ENCODE measurements at places on chromosomes 11 and 22.

DNA sequence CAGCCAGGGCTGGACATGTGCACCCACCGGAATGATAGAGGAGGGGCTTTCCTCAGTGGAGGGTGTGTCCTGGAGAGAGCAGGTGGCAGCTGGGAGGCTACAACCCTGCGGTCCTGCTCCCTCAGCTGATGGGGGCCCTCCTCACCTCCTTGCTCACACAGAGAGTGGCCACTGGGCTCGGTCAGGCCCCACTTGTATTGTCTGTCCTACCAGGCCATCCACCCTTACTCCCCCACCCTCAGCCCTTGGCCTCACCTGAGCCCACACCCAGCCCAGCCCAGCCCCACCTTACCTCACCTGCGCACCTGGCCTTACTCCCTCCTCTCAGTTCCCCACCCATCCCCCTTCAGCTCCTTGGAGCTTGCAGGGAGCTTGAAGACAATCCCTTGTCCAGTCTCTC lies 3.1 kb downstream of the TRPM5 start:
- no peak for DNase-seq

GRCh38 chr11:84790849-84791427 lies 836.2 kb downstream of the DLG2 start:
- no peak for DNase-seq

- DNase-seq = no peak
These were observed 3.0 kb upstream of the SLCO2B1 start for GRCh38 chr11:75147875-75148263.

- DNase-seq = no peak
These were observed 10.3 kb upstream of the CDON start for GRCh38 chr11:126072801-126073594.

GRCh38 chr11:13152736-13153541 lies 124.7 kb upstream of the BMAL1 start:
- DNase-seq = peak; percentile 53

DNA sequence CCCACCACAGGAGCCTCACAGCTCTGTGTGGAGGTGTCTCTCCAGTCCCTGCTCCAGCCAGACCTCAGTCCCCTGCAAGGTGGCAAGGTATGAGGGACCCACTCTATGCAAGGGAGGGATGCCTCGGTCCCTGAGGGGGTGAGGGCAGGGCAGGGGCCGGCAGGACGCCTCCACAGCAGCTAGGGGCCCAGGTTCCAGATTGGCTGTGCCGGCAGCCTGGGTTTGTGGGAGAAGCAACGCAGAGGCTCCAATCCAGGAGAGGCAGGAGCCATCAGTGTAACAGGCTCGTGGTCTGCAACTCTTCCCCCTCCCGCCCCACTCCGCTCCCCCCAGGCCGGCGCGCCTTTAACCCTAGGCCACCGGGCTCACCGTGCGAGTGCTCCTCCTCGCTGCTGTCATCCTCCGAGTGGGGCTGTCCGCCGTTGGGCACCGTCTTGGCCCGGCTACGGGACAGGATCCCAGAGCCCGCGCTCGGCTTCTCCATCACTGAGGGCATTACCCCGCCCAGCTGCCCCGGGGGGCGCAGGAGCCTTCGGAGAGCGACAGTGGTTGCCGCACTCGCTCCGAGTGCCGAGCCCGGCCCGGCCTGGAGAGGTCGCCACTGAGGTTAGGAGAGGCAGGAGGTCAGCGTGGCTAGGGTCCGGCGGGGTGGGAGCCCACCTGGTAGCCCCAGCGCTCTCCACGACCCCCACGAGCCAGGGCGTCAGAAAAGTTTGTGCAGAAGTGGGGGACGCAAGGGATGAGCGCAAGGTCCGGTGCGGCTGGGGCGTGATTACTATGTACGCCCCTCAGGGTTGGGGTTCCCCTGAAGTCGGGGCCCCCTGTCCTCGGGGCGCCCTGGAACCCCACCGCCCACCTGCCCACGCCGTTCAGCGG lies 765 bp downstream of the RCOR2 start:
- peak; percentile 52 for DNase-seq

- DNase-seq = no peak
These were observed 38.6 kb downstream of the ETS1 start for GRCh38 chr11:128548649-128549255.

DNA sequence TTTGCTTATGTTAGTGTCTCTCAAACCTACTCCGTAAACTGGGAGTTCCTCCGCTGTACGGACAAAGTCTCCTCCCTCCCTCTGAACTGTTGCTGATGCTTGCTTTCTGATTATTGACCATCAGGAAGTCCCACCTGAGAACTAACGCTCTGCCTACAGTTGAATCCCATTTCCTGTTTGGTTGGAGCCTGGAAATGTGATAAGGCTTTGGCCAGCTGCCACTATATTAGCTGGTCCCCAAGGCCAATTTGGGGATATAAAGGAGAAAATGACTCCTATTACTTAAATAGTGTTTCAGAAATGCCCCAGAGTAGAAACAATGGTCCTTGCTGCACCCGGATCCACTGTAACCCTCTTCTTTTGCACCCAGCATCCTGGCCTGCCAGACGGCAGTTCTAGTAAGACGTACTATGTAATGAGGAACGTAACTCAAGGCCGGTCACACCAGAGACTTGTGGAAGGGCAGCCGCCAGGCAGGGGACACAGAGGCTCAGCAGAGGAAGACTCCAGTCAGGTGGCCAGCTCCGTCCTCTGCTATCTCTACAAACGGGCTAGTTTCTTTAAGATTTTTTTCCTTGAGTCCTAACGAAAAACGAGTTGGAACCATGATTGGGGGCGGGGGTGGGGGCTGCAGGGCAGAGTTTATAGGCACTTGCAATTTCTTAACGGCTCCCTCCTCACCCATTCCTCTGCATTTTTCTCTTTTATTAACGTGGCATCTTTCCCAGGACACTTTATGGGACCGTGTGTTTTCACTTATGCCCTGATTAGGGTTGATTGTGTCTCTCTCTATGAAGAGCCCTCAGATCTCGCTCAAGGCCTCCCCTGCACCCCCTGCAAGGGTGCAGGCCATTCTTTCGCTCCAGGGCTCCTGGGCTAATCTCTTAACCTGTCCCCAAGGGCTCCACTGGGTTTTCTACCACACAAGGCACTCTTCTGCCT lies 72.8 kb upstream of the CDON start:
- peak; percentile 69 for DNase-seq

GRCh38 chr22:17952273-17952801 lies 72.0 kb downstream of the MICAL3 start:
- no peak for DNase-seq

DNA sequence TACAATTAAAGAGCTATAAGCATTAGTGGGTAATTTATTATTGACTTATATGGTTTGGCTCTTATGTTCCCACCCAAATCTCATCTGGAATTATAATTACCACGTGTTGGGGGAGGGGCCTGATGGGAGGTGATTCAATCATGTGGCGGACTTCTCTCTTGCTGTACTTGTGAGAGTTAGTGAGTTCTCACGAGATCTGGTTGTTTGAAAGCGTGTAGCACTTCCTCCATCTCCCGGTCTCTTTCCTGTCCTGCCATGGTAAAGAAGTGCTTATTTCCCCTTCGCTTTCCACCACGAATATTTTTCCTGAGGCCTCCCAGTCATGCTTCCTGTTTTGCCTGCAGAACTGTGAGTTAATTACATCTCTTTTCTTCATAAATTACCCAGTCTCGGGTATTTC lies 28.1 kb upstream of the CHORDC1 start:
- no peak for DNase-seq

GRCh38 chr11:71223671-71224660 lies 28.4 kb downstream of the SHANK2 start:
- no peak for DNase-seq
